ENCODE measurements at places on chromosomes 7 and 10.

GRCh38 chr7:41890631-41891274, 187.9 kb upstream of the INHBA start:
- DNase-seq, result no peak

DNA sequence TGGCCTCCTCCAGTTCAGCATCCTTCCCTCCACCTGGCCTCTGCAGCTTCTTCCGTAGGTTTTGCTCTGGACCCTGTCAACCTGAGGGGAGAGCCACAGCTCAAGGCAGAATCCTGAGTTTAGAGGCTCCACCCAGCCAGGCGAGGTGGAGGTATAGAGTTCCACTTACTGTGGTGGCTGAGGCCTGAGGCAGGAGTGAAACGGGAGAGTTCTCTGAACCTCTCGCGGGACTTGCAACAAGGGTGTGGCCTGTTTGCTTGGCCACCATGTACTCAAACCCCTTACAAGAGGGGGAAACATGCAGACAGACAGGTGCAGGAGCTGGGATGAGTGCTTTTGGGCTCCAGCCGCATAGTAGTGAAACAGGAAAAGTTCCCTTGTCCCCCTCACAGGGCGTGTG, 154.0 kb upstream of the C7orf33 start:
- DNase-seq, result no peak

GRCh38 chr10:14698111-14698828, 76.4 kb downstream of the FAM107B start:
- no peak for DNase-seq

DNA sequence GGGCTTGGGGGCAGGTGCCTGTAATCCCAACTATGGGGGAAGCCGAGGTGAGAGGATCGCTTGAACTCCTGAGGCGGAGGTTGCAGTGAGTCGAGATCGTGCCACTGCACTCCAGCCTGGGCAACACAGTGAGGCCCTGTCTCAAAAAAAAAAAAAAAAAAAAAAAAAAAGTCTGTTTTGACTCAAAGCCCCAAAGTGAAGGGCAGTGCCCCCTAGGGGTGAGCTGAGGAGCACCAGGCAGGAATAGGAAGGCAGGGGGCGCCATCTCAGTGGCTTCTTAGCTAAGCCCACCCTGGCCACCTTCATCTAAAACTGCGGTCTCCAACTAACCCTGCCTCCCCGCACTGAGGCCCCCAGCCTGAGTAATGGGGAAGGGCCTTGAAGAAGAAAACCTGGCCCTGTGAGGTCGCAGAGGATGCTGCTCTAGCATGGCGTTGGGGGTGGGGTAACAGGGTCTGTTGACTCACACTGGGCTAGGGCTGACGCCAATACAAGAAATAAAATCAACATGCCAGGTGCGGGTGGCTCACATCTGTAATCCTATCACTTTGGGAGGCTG, 9.8 kb downstream of the PODXL start:
- DNase-seq, result peak; percentile 47

- no peak for DNase-seq
Measured at GRCh38 chr10:103842605-103843004, 12.8 kb downstream of the SH3PXD2A start.

DNA sequence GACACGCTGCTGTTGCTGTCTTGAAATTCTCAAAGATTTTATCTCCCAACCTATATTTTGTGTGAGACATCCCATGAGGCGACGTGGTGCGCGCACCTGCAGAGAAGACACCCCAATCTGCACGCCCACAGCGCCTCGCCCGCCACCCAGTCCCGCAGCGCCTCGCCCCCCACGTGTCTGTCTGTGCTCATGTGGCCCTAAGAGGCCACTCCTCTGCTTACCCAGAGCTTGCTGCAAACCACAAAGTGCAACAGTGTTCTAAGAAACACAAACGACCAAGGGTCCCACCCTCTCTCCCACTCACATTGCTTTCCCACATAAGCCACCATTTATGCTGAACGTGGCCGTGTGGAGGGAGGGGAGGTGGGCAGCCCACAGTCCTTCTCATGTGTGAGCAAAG, 287.2 kb downstream of the PTPRN2 start:
- DNase-seq, result no peak

- DNase-seq, result no peak
Measured at GRCh38 chr7:156580036-156580435, 60.5 kb upstream of the RNF32 start.

DNA sequence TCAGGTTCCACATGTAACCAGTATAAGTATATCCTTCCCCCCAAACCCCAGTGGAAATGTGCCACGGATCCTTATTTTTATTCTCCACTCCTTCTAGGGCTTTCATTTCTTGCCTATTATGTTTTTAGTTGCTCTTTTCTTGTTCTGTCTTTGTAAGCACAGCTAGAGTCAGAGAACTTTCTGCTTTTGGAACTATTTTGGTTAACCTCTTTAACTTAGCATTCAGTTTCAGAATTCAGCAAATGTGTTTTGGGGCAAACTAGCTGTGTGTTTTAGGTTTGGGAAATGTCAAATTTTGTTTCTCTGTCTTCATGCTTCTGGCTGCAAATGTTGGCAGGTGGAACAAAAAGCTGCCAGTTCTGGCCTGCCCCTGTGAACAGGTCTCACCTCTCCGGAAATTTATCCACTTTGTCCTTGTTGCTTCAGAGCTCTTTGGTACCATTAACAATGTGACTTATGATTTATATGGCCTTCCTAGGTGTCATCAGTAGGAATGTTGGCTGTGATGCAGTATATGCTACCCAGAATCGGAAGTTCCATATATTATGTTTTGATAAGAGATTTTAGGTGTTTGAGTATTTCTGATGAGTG, 156.1 kb downstream of the ADK start:
- no peak for DNase-seq

GRCh38 chr10:22752272-22752889, 38.0 kb upstream of the PIP4K2A start:
- DNase-seq, result no peak
